ENCODE measurements at places on chromosomes 4 and X.

DNA sequence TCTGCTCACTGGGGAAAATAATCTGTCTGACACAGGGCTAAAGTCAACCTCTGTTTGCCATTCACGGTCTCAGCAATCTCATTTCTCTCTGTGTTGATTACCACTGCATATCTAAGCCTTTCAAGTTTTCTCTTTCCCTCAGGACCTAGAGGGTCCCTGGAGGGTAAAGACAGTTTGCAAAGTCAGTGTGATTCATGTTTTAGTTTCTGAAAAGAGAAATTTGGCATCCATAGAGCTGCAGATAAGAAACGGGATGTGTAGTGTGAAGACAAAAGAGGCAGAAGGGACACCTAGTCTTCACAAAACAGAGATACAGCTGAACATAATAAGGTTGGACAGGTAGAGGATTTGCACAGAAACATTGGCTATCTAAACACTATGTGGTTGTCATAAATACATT lies 34.5 kb upstream of the KDR start:
- DNase-seq: no peak

GRCh38 chrX:11750046-11750445 lies 8.0 kb upstream of the MSL3 start:
- no peak for DNase-seq

DNA sequence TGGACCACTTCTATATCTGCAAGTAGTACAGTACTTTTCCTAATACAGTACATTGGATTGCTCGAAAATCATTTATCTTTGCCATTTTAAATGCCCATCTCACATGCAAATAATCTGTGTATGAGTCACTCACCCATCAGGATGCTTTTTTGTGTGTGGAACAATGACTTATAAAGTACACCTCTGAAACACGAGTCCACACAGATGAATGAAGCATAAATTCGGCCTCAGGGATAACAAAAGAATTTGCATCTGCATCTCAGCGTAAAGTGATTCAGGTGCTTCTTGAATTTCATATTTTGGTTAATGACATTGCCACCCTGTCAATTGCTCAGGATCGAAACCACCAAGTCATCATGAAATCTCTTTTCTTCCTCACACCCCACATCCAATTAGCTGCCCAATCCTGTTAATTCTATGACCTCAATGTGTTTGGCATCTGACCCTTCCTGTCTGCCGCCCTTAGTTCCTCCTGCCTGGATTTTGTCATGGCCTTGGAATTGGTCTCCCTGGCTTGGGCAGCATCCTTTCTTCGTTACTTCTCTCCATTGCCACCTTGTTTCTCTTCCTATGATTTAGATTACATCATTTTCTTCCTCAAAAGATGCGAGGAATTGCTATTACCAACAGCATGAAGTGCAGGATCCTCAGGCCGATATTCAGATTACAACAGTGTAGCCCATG lies 161.6 kb upstream of the MID1 start:
- no peak for DNase-seq

DNA sequence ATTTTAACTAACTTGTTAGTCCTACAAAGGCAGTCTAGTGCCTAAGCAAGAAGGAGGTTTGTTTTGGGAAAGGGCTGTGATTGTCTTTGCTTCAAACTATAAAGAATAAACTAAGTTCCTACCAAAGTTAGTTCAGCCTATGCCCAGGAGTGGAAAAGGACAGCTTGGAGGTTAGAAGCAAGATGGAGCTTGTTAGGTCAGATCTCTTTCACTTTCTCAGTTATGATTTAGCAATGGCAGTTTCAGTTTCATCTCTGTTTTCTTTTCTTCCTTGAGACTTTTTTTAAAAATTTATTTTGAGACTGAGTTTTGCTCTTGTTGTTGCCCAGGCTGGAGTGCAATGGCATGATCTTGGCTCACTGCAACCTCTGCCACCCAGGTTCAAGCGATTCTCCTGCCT lies 82.9 kb upstream of the NLGN4X start:
- DNase-seq: no peak

DNA sequence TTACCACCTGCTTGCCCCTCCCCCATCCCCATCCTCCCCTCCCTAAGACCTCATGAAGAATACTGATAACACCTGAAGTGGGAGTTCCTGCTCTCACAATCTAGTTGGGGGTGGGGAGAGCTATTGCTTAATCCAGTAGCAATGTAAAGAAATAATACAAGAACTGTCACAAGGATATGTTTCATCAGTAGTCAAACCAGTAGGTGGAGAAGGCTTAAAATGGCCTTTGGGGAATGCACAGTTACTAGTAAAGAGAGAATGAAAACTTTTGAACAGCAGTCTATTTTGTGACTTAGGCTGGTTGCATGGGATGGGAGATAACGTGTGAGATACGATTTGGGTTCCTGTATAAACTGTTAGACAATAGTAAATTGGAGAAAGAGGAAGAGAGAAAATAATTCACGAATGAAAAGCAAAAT lies 6.0 kb downstream of the GALNT7 start:
- DNase-seq: no peak

- no peak for DNase-seq
Observed at GRCh38 chrX:121160987-121161386, 113.6 kb downstream of the GLUD2 start.

DNA sequence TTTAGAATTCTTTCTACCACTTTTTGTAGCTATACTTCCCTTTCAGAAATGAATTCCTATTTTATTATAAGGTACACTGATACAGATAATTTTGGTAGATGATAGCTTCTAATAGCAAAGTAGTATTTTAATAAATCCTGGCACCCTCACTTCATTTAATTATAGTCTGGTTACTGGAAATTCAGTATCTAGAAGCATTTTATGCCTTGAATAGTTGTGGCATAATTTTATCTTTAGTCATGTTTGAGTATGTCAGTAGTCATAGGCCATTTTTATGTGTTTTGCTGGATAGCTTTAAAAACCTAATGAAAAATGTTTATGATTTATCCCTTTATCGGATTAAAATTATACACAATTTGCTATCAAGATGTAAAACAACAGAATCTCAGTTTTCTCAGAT lies 92.3 kb downstream of the DIAPH2 start:
- DNase-seq: no peak

DNA sequence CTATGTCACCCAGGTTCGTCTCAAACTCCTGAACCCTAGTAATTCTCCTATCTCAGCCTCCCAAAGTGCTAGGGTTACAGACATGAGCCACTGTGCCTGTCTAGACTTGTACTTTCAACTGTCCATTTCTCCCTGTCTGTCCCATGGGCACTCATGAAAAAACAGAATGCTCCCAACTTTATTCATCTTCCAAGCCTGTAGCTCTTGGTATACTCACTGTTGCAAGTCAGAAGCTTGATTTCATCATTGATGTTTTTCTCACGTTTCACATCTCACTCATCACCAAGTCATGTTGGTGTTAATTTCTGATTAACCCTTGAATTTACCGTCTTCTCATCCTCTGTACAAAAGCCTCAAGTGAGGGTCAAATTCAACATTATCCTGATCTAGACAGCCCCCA lies 7.3 kb upstream of the SRP72 start:
- no peak for DNase-seq

DNA sequence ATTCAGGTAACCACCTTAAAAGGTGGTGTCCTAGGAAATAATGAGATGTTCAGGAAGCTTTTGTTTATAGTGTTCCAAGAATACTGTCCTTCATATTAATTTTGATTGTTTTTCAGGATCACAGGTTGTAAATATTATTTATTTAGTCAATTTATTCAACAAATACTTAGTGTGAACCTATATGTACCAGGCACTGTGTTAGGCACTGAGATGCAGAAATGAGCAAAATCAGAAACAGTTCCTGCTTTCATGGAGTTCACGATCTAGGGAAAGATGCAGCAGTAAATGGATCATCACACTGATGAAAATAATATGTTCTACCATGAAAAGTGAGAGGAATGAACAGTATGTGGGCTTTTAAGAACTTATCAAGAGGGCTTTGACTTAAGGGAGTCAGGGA lies 18.2 kb upstream of the PLA2G12A start:
- DNase-seq: no peak

DNA sequence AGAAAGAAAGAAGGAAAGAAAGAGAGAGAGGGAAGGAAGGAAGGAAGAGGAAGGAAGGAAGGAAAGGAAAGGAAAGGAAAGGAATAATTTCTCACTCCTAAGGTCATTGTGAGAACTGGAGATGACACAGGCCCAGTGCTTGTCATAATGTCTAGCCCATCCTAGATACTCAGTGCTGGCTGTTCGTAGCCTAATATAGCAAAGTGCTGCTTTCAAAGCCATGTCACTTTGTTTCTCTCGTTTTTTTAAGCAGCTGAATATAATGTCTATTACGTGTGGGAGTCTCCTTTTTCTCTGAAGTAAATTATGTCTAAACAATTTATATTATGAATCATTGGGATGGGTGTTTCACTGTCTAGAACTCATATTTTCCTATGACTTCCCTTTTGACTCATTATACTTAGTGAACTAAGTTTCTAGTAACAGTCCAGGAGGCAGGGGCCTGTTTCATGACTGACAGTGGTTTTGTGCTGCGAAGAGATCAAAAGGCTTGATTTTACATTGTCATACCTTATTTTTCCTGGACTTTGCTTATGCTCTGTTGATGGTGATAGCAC lies 327.0 kb upstream of the ZFP42 start:
- DNase-seq: no peak

DNA sequence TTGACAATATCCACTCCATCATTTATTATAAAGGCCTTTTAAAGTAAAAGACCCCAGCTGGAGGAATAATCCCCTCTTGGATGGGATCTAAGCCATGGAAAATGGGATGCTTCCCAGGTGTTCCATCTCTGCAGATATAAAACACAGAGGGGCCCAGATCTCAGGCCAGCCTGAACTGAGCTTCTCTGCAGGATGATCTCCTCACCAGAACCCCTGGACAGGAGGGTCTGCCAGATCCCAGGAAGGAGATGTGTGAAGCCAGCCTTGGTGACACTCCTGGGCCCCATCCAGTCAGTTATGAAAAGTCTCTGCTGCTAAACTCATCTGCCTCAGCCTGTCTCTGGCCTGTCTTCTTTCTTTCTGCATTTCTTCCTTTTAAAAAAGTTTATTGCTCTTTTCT lies 56.7 kb downstream of the HTRA3 start:
- no peak for DNase-seq

DNA sequence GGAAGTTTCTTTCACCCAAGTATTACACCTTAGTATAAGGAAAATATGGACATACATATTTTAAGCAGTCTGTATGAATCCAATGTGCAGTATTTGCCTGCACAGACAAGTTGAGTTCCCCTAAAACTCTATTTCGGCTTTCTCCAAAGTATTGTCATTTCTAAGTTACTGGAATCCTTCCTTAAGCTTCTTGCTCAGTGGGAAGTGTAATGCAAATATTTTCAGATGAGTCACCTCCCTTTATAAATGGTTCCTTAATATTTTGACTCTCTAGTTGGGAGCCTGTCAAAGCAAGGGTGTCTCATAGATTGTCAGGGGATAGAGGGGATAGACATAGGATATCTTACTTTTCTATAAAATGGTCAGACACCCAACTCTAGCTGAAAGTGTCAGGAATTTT lies 178.6 kb downstream of the NAA11 start:
- DNase-seq: no peak

DNA sequence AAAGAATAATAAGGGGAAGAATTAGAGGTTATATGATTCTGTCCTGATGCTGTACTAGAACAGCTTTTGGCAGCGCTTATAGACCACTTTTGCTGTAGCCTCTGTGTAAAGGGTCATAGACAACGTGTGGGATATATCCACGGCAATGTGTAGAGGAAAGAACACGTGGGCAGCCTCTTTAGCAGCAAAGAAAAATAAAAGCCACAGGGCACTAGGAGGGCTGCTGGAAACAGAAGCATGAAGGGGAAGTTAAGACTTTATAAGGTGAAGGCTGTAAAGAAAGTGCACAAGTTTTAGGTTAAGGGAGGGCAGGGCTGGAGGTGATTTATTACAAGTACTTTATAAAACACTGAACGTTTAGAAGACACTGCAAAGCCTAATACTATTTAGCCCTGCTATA lies 20.1 kb upstream of the PHEX start:
- no peak for DNase-seq

DNA sequence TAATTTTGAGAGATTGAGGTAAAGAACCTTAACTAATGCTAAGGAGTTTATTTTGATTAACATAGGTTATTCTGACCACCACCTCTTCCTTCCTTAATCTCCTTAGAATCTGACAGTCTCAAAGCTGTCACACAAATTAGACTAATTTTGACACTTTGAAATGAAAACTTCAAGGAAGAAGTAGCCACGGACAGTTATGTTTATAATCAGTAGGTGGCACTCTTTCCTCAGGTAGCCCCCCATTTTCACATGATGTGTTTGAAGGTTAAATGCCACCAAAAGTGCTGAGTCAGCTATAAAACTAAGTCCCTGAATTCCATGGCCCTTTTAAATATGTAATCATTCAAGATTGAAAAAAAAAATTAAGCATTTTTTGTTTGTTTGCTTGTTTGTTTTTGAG lies 22.4 kb downstream of the TMEM33 start:
- DNase-seq: no peak

GRCh38 chr4:23635468-23635867 lies 254.4 kb downstream of the PPARGC1A start:
- no peak for DNase-seq

DNA sequence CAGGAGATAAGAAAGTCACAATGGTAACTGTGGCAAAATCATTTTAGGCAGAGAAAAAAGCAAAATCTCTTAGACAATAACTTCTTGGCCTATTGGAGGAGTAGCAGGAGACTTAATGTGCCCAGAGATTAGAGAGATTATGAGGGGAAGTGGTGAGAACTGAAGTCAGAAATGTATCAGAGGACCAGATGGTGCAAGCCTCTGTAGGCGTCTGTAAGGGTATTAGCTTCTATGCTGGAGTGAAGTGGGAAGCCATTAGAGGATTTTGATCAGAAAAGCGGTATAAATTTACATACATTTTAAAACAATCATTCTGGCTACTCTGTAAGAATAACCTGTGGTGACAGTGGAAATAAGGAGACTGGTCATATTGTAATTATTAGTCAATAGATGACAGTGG lies 236.7 kb downstream of the FAT4 start:
- DNase-seq: no peak

- no peak for DNase-seq
Observed at GRCh38 chrX:11664211-11665167, 1.2 kb downstream of the ARHGAP6 start.

DNA sequence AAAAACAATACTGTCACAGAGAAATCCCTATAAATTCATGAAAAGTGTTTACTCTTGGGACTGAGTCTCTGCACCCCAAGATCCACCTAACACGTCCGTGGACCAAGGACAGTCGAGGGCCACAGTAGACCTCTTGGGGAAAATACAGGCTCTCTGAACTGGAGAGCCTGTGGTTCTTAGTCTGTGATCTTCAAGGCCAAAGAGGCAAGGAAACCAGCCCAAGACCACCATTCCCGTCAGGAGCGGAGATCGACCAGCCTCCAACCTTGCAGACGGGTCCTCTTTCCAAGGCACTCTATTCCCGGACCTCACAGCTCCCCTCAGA lies 1.6 kb upstream of the APBB2 start:
- DNase-seq: no peak

GRCh38 chr4:1557221-1557597 lies 126.9 kb downstream of the FAM53A start:
- DNase-seq: no peak

DNA sequence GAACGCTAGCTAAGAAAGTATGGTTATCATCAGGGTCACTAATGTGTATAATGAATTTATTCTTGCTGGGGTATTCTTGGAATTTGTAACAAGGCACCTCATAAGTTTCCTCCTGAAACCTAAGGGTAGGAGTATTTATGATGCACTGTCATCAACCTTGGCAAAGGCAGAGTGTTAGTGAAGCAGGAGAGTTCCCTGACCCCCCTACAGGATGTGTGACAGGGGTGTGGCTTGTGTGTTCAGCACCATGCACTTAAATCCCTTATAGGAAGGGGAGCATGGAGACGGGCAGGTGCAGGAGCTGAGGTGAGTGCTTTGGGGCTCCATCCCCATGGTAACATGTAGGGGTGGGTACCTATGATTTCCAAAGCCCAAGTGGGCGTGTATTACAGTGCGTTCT lies 237.7 kb downstream of the GALNTL6 start:
- no peak for DNase-seq

Data from AG04450 (cell line).